ENCODE measurements at places on chromosomes 12 and 14.

DNA sequence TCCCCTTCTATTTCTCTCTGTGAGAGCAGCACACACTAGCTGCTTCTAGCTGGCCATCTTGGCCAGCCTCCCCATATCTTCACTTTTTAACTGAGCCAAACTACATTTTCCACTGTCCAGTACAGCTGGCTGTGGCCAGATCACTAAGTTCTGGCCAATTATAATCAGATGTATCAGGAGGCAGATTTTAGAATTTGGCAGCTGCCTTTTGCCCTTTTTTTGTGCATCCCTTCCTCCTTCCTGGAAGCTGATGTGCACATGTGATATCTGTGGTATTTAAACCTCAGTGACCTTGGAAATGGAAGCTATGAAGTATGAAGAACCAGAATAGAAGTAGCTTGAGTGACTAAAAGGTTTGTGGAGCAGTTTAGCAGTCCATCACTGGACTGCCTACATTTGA is 49.8 kb upstream of the ANO6 start:
- no peak for DNase-seq

DNA sequence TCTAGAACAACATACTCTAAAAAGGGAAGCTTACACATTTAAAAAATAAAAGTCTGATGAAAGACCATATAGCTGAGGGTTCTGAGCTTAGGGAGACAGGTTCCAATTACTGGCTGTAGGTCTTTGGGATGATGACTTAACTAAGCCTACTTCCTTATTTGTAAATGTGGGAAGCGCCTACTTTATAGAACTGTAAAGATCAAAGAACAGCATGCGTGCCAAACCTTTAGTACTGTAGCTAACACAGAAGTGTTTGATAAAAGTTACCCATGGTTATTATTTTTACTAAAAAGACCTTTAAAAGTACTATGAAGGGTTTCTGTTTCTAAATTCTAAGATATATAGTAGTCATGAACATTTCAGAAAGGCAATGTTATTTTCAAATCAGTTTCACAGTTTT is 35.7 kb downstream of the STK38L start:
- DNase-seq = no peak

DNA sequence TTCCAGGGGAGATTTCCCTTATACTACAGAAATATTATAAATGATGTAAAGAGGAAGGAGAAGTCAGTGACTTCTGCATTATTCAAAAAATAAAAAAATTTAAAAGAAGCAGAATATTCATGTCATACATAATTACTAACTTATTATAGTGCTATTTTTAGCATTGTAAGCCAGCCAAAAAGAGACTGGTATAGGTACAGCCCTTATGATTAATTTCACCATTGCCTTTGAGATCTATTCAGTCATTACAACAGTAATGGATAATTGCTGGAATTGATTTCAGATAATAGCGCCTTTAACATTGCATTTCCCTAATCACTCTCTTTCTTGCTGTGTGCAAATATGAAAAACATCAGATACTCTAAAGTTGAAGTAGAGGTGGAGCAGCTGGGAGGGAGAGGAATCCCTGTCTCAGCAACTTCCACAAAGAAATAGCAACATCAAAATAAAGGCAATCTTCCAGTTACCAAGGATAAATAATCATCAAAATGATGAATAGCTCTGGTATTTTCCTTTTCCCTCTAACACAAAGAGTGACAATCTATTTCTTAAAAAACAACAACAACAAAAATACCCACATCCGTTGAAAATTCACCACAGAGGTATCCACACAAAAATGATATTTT is 71.8 kb upstream of the OVCH1 start:
- no peak for DNase-seq

DNA sequence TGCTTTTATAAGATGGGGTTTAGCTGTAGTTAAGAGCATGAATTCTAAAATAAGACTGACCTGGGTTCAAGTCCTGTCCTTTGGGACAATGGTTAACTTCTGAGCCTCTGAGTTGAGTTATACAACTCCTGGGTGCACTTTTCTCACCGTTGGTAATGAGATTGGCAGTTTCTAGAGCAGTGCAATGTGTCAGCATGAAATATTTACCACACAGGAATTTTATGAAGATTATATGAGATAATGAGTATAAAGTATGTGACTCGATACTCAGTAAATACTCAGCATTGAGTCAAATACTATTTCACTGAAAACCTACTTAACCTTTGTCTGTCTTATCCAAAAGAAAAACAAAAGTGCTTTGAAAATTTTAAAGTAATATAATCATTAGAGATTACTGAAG is 214.2 kb downstream of the CPNE8 start:
- no peak for DNase-seq

GRCh38 chr14:60241091-60241490 is 7.9 kb upstream of the PPM1A start:
- no peak for DNase-seq

DNA sequence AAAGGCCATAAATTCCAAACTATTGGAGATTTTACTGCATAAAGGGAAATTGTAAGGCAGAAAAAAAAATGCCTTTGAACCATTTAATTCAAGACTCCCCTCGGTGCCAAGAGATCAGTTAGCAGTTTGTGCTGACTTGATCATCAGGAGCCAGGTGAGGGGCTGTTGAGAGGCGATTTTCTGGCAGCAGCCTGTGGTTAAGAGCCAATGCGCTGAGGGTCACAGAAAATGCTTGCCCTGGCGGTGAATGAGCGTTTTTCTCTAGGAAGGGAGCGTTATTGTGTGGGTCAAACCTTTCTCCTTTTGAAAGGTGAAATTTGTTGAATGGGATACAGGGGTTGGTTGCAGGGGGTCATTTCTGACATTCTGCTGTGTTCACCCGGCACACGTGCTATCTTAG is 4.7 kb downstream of the SRRM4 start:
- DNase-seq = peak; percentile 68

DNA sequence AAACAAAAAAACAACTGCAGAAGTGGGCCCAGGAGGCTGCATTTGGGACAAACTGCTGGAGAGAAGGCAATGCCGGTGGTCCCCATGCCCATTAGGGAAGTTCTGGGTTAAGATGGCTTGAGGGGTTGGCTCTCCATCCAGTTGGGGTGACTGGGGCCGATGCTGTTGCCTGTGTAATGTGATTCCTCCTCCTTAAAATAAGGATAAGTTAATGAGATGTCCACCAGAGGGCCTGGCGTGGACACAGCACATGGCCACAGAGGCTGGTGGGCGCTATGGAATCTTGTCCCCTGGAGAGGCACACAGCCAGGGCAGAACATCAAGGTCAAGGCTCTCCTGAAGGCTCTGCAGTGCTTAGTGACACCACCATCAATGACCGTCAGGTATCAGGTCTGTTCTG is 1.0 kb upstream of the TESC start:
- DNase-seq = peak; percentile 75

DNA sequence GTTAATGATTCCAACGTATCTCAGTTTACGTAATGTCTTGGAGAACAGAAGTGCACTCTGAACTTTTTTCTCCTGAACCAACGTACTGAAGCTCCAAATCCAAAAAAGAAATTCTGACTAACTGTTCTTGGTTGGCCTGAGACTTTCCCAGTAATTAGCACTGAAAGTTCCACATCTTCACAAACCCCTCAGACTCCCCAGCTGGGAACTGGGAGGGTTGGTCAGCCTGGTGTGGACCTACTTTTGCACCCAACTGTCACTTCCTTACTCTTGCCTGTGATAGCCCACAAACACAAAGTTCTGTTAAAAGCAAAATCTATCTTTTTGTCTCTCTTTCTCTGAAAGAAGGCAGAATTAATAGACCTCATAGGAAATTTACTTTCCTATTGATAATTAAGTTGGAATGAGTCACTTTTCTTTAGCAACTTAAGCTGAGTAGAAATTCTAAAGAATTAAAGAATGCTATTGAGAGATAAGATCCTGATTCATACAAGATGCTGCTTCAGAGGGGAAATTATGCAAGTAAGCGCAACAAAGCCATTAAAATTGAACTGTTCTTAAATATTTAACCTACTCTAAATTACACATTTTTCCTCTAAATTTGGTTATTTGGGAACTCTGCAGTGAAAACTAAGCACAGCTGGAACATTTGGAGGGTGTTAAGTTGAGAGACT is 155.0 kb downstream of the EPS8 start:
- DNase-seq = no peak

GRCh38 chr14:91367173-91368171 is 50.1 kb downstream of the CCDC88C start:
- DNase-seq = no peak

- peak; percentile 67 for DNase-seq
These were observed 6.3 kb downstream of the B4GALNT3 start for GRCh38 chr12:466039-466438.

DNA sequence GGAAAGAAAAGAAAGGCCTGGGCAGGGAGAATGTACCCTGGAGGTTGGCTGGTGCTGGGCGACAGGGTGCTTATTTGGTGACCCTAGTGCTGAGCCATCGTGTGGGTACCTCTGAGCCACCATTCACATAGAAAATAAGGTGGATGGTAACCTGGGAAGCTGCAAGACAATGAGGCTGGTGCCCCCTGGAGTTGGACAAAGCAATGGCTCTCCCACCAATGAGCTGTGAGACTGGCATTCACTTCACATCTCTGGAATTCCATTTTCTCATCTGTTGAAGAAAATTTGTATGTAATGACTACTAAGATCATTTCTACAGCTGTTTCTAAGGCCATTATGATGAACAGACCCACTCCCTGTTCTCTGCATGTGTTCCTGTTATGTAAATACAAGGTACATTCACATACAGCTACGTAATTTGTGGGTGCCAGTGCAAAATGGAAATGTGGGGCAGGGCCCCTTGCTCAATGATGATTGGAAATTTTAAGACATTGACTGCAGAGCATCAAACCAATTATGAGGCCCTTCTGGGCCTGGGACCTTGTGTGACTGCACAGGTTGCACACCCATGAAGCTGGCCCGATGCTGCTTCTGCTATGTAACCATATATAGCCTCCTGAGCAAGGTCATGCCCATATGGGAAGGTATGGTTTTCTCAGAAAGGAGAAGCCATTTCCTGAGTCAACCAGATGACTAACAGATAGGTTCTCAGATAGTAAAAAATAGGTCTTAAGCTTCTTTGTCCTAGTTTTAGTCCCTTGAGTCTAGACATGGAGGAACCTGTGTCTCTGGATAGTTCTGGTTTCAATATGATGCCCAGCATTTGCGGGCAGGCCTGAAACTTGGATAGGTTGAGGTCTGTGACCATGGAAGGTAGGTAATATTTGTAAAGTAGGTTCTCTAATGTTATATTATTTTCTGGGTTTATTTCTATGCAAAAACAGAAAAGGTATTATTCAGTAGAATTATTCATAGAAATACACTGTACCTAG is 63.4 kb upstream of the IGF1 start:
- peak; percentile 69 for DNase-seq

DNA sequence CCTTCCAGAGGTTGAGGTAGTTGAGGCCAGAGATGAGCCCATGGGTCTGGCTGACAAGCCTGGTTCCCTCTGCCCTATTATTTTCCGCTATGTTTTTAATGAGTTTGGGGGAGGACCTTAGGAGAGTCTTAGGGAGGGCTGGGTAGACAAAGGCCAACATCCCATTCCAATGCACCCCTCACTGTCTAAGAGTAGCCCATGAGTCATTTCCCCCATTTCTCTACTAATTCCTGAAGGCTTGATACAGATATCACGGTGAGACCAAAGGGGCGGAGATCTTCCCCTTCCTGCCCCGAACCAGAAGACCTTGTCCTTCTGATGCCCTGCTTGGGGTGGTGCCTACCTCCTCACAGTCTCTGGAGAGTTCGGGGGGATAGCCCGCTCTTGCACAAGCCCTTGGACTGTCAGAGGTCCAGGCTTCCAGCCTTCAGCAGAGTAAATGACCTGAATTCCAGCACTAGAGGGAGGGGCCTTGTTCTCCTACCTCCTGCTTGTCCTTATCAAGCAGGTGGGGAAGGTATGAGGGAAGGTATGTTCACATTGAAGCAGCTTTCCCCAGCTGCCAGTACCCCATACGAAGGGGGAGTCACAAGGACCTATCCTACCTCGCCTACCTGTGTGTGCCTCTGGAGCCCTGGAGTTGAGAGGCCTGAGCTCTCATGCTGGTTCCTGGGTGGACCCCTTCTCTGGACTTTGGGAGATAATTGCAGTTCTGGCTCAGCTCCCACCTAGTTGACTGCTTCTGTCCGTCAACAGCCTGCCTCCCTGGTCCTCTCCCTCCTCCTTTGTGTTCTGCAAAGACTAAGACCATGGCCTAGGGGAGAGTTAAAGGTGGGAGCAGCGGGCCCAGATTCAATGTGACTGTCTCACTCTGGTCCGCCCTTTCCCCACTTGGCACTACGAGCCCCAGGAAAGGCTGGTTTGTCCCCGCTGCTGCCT is 3.7 kb downstream of the PSMB11 start:
- DNase-seq = peak; percentile 53

DNA sequence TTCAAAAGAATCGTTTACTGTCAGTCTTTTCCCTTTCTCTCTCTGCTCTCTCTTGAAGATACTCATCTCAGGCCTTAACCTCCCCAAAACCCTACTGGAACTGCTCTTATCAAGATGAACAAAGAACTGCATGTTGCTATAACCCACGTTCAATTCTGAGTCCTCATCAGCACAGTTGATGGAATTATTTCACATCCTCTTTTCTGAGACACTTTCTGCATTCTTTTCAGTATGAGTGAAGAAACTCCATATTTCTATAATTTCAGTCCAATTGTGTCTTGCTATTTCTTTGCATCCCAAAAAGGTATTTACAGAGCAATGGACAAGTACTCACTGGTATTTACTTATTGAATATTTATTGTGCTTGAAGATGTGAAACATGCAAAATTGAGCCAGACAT is 160.1 kb upstream of the CPNE8 start:
- no peak for DNase-seq

- no peak for DNase-seq
These were observed 15.8 kb downstream of the PCNX4 start for GRCh38 chr14:60107477-60107876.

- no peak for DNase-seq
These were observed 824 bp downstream of the TBK1 start for GRCh38 chr12:64452559-64453329.

- DNase-seq = no peak
These were observed 80.2 kb downstream of the BAZ1A start for GRCh38 chr14:34794941-34795340.

GRCh38 chr12:51520576-51521325 is 70.3 kb upstream of the SCN8A start:
- DNase-seq = peak; percentile 87

- peak; percentile 90 for DNase-seq
These were observed 532 bp downstream of the FKBP11 start for GRCh38 chr12:48924617-48925303.

- no peak for DNase-seq
These were observed 32.1 kb downstream of the CMKLR1 start for GRCh38 chr12:108307006-108307405.

DNA sequence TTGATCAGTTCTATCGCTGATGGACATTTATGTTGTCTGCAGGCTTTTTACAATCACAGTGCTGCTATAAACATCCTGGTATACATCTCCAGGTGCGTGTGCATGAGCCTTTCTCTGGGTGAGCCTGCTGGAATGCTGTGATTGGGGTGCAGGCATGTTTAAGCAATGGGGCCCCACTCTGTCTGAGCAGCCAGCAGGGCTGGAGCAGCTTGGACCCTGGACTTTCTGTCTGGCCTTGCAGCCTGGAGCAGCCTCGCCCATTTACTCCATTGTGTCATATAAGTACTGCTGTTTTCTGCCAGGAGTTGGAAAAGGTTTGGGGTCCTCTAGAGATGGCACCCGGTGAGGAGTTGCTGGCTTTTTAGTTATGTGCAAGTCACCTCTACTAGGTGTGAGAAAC is 199.0 kb downstream of the KIF26A start:
- peak; percentile 20 for DNase-seq

GRCh38 chr12:55732288-55732687 is 3.5 kb upstream of the CD63 start:
- no peak for DNase-seq
